NCI-H510A (cell line): ENCODE measurements at places on chromosomes 5 and 9.

GRCh38 chr5:175742290-175742994 lies 84.6 kb downstream of the HRH2 start:
- no peak for DNase-seq

- DNase-seq: no peak
Observed at GRCh38 chr9:72144756-72145492, 4.3 kb upstream of the GDA start.

GRCh38 chr5:85703296-85703695 lies 914.4 kb upstream of the COX7C start:
- no peak for DNase-seq

DNA sequence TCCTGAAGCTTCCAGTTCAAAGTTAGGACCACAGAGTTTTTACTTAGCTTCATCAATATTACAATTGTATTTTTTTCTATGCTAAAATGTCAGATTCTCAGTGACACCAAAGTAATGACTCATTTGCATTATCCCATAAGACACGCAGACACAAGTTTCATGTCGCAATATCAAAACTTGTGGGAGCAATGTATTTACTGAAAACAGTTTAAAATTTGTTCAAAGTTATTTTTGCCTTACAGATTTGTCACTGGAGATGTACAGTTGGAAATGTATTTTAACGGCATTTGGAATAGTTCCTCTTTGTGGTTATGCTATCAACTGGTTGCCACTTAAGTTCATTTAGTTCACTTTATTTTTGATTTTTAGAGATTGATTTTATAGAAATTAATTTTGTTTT lies 36.2 kb upstream of the DAP start:
- no peak for DNase-seq

DNA sequence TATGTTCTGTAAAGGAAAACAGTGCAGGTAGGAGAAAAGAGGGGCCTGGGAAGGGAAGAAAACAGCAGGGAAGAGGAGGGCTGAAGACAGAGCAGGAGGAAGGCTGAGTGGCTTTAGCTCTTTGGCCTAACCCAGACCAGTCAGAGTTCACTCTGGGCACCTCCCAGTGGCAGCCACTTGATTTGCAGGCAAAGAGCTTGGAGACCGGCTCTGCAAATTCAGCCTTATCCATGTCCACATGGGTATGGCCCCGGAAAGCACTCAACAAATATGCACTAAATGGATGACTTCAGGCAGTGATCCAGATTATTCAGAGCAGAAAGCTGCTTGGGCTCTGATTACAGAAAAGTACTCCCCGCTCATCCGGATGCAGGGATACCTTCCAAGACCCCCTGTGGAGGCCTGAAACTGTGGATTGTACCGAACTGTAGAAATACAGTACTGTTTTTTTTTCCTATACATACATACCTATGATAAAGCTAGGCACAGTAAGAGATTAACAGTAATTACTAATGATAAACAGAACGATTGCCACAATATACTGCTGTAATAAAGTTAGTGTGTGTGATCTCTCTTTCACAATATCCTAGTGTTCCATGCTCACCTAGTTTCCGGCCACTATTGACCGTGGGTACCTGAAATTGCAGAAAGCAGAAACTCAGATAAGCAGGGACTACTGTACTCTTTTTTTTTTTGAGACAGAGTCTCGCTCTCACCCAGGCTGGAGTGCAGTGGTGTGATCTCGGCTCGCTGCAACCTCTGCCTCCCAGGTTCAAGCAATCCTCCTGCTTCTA lies 4.6 kb upstream of the RNU6ATAC start:
- no peak for DNase-seq

DNA sequence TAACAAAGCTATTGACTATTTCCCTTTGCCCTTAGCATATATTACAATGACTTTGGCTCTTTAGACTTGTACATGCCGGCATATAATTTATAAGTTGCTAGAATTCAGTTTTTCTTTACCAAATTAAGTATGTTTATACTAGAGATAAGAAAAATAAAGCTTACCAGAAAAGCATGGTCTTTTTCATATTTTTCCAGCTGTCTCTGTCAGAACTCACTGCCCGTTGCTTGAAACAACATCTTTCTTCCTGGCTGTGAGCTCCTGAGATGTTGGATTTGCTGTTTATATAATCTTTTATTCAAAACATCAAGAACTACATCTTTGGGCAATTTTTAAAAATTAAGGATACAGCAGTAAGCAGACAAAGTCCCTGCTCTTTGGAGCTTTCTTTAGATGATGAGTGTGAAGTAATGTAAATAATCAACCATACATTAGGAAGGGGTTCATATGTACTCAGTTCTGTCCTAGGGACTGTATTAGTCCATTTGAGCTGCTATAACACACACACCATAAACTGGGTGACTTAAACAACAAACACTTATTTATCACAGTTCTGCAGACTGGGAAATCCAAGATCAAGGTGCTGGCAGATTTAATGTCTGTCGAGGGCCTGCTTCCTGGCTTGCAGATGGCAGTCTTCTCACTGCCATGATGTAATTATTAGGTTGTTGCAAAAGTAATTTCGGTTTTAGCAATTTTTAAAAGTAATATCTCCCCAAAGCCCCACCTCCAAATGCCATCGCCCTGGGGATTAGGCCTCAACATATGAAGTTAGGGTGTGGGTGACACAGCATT lies 45.4 kb upstream of the RANBP3L start:
- no peak for DNase-seq

- no peak for DNase-seq
Observed at GRCh38 chr9:90547896-90548295, 94.7 kb downstream of the DIRAS2 start.

DNA sequence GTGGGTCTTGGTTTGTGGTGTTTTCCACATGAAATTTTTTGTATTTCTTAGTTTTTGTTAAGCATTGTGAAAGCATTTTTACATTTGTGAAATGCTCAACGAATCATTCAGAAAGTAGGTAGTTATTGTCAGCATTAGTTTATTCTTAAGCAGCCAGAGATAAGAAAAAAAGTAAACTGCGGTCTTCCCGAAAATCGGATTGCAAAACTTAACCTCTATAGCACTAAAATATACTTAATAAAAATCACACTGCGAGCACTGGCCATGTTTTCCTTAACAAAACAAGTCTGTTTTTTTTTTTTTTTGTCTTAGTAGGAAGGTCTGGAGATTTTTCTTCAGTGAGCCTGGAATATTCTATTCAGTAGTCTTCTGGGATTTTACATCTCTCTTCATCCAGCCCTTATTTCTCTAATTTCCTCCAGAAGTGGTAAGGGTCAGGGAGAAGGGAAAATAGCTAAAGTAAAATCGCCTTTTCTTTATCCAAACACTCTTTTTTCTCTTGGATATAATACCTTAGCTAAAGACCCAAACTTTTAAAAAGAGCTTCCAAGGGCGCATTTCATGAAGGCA lies 289.9 kb downstream of the DMAC1 start:
- no peak for DNase-seq

DNA sequence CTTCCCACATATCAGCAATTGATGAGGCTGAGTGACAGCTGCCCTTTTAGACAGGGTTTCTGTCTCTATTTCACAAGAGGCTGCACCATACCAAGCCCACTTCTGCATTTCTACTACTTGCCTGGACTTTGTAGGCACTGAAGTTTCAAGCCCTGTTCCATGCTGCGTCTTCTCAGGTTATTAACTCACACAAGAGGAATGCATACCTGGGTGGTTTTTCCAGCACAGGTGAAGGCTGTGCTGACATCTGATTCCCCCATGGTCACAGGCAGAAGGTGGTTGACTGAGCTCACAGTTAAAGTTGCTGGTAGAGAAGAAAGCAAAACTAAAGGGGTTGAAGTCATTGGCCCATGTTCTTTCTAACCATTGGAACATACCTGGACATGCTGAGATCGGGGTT lies 86.6 kb downstream of the MAMDC2 start:
- DNase-seq: no peak

- no peak for DNase-seq
Observed at GRCh38 chr9:129411501-129412175, 209.3 kb downstream of the C9orf50 start.

DNA sequence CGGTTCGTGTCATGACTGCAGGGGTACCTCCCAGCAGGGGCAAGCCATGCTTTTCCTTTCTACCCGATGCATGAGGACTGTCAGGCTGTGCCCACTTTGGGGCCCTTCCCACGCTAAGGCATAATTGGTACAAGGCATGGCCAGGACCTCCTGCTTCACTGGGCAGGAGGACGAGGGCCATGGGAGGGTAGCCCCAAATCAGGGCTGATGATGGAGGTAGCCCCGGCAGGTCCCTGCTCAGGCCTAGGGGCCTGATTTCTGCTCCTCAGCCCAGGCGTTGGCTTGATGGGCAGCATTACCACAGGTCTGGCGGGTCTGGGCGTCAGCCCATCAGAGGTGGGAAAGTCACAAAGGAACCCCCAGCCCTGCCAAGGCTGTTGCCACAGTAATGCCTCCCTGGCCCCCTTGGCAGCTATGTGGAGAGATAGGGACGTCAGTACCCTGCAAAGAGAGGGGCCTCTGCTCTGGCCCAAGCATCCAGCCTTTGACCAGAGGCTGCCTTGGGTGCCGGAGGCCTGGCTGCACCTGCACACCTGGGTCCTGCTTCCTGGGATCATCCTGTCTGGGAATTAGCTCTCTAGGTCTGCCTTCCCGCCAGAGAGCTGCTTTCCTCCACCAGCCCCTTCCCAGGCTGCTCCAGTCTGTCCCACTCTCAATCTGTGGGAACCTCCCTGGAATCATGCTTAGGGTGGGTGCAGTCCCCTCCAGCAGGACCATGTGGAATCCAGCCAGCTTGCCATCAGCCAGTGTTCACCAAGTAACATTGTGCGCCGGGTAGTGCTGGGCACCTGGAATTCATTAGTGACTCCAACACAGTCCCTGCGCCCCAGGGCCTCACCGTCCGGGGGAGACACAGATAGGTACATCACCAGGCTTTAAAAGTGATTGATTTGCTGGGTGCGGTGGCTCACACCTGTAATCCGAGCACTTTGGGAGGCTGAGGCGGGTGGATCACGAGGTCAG lies 15.4 kb downstream of the TSPAN17 start:
- DNase-seq: no peak

DNA sequence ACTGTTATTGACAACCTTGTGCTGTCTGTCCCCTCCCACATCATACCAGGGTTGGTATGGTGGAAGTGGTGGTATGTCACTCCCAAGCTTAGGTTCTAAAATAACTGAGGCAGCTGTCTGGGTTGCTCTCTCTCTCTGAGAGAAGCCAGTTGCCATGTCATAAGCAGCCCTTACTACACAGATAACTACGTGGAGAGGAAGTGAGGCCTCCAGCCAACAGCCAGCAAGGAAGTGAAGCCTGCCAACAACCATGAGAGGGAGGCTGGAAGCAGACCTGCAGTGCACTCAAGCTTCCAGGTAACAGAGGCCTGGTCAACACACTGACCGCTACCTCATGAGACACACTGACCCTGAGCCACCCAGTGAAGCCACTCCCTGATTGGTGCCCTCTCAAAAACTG lies 18.6 kb downstream of the CTNNAL1 start:
- DNase-seq: no peak

DNA sequence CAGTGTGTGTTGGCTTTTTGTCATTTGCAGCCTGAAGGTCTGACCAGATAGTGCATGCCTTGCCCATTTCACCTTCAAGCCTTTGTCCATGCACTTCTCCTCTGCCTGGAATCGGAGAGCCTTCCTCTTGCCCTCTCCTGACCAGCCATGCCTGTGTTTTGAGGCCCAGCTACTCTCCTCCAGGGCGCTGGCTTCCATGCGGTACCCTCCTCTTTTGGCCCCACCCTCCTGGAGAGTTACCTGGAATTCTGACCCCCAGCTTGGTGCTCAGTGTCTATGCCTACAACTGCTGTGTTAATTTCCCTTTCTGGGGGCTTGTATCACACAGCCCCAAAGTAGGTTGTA lies 52.5 kb downstream of the CXXC5 start:
- no peak for DNase-seq

- no peak for DNase-seq
Observed at GRCh38 chr5:178995341-178995690, 196 bp upstream of the GRM6 start.

GRCh38 chr5:132372127-132372526 lies 2.6 kb downstream of the SLC22A5 start:
- no peak for DNase-seq

DNA sequence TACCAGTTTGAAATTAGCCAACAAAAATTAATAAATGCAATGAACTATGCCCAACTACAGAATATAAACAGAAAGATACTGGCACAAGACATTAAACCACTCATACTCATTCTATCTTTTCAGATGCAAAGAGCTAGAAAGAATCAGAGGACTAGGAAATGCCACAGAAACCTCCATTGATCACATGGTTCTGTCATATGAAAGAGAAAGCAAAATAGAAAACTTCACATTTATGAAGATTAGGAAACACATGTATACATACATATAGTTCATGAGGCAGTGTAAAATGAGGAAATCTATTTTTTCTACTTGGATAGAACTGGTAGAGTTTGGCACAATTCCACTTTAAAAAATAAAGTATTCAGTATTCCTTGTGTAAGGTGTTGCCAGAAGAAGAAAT lies 275.1 kb upstream of the PTGER4 start:
- no peak for DNase-seq

- no peak for DNase-seq
Observed at GRCh38 chr5:96292582-96293247, 140.3 kb downstream of the PCSK1 start.

GRCh38 chr9:76562511-76562911 lies 103.5 kb downstream of the GCNT1 start:
- DNase-seq: no peak

- no peak for DNase-seq
Observed at GRCh38 chr5:175809531-175810121, 61.8 kb upstream of the CPLX2 start.

DNA sequence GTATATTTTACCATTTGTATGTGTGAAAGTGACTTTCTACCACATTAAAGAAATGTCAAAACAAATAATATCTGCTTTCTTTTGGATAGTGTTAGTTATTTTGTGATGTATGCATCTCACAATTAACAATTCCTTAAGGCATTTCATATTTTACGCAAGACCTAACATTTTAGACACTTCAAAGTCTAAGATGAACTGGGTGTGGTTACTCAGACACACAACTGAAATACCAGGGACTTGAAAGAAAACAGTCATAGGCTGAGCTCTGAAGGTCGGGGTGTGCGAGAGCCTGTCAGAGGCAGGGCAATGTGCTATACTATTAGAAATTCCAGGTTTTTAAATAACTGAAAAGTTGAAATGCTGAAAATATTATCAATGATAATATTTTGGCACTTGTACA lies 44.5 kb upstream of the ZNF622 start:
- DNase-seq: no peak

- no peak for DNase-seq
Observed at GRCh38 chr9:104784098-104784497, 20.2 kb downstream of the NIPSNAP3B start.

DNA sequence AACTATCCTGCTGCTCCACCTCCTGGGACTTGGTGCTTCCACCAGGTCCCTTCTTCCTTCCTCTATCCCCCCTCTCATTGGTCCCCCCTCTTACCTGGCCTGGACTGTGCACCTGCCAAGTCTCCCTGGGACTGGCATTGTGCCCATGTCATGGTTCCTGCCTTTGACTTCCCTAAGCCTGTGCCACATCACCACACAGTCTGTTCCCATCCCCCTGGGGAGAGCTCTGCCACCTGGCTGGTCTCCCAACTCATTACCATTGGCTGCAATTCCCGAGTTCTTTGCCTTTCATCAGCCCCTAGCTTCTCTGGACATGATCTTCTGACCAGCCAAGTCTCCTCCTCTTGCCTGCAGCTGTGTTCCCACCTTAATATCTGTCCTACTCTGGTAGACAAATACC lies 180.3 kb downstream of the SREK1 start:
- DNase-seq: no peak

- DNase-seq: no peak
Observed at GRCh38 chr5:115626445-115626823, 598 bp upstream of the TMED7 start.

GRCh38 chr5:120124961-120125360 lies 339.1 kb upstream of the PRR16 start:
- no peak for DNase-seq

- no peak for DNase-seq
Observed at GRCh38 chr5:81400375-81400774, 6.4 kb upstream of the ACOT12 start.
